Left lung (tissue), 14 donors: ENCODE measurements at places on chromosomes 1 and 21. TPM values are rescaled to one million over a fixed set of nuclear protein-coding genes. Genes with fewer than 3 reads are reported as not detected.

GPX7 gene
- total RNA-seq = 12.6 TPM

DNA sequence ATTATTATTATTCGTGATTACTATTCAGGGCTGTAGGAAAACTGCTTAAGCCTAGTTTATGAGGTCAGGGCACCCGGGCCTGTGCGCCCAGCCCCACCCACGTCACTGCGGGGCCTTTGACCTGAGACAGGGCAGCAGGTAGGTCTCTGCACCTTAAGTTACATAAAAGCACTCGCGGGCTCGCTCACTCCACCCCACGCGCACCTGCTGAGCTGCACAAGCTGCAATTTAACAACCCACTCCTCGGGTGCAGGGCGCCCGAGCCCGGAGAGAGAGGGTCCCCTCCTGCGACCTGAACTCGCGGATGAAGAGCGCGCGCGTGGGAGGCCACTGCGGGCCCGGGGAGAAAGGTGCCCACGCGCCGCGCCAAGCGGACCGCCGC lies 477 bp downstream of the ICMT start:
- no peak for DNase-seq
- H3K4me1 ChIP-seq = peaks cover 15% of the 10 kb centered on the region
- peaks cover 28% of the 10 kb centered on the region for H3K27me3 ChIP-seq
- H3K36me3 ChIP-seq = peaks cover 38% of the 10 kb centered on the region
- H3K27ac ChIP-seq = no peak overlapping the region
- H3K4me3 ChIP-seq = peak overlapping the region; percentile 59

AIRE gene
- total RNA-seq = not detected

ADORA3 gene
- total RNA-seq = 10.8 TPM

- DNase-seq = no peak
- H3K4me3 ChIP-seq = no peak overlapping the region
- H3K36me3 ChIP-seq = no peaks in the 10 kb centered on the region
- H3K4me1 ChIP-seq = no peaks in the 10 kb centered on the region
These were observed 174.0 kb upstream of the KAZN start for GRCh38 chr1:14424325-14425002.

- no peaks in the 10 kb centered on the region for H3K36me3 ChIP-seq
- H3K4me3 ChIP-seq = no peak overlapping the region
- no peak for DNase-seq
- no peaks in the 10 kb centered on the region for H3K4me1 ChIP-seq
- no peak overlapping the region for H3K27ac ChIP-seq
- no peaks in the 10 kb centered on the region for H3K27me3 ChIP-seq
These were observed 14.4 kb downstream of the ADAMTS5 start for GRCh38 chr21:26952374-26953066.

GRCh38 chr21:37204580-37204979 lies 62.6 kb downstream of the VPS26C start:
- H3K36me3 ChIP-seq = peaks cover 41% of the 10 kb centered on the region
- DNase-seq = no peak
- H3K4me3 ChIP-seq = no peak overlapping the region
- H3K4me1 ChIP-seq = peaks cover 12% of the 10 kb centered on the region

DNA sequence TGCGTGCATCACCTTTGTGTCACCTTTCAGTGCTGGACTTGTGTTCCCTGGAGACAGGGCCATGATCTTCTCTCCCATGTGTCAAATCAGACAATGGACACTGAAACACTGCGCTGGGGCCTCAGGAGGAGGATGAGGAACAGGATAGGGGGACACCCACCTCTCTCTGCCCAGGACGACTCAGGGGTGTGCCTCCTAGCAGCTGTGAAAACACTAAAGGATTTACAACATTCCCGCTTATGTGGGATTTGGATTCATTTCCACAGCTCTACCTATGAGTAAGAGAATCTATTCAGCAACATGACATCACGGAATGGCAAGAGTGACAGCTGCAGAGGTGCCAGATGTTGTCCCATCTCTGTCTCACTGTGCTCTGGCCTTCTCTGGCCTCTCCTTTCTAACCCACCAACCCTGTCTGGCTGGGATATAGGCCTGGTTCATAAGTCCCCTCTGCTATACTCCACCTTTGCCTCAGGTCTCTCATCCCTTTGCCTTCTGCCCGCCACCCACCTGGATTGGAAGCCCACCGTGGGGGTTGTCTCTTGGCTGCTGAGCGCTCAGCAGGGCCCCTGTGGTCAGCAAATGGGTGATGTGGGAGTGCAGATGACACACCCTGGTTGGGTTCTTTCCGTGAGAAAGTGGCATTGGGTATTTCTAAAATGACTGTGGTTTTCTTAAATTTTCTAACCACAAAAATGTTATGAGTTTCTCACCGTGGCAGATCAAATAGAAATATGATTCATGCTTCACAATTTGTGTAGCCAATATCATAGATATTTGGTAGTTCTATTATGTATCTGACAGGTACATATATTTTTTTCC lies 47.1 kb upstream of the TLR5 start:
- H3K4me1 ChIP-seq = no peaks in the 10 kb centered on the region
- no peak overlapping the region for H3K4me3 ChIP-seq
- no peak overlapping the region for H3K27ac ChIP-seq
- H3K36me3 ChIP-seq = no peaks in the 10 kb centered on the region
- no peaks in the 10 kb centered on the region for H3K27me3 ChIP-seq

CAMK1G gene
- total RNA-seq = 0.29 TPM

- DNase-seq = no peak
- H3K27ac ChIP-seq = no peak overlapping the region
- H3K27me3 ChIP-seq = peaks cover 100% of the 10 kb centered on the region
- H3K36me3 ChIP-seq = no peaks in the 10 kb centered on the region
These were observed 4.1 kb upstream of the OLIG2 start for GRCh38 chr21:33021667-33022066.

APOBEC4 gene
- total RNA-seq = 0.89 TPM

SLC25A34 gene
- 1.4 TPM for total RNA-seq

- no peak overlapping the region for H3K27ac ChIP-seq
- DNase-seq = no peak
- no peaks in the 10 kb centered on the region for H3K36me3 ChIP-seq
- H3K4me1 ChIP-seq = no peaks in the 10 kb centered on the region
- H3K27me3 ChIP-seq = no peaks in the 10 kb centered on the region
These were observed 195.6 kb upstream of the CAMK1G start for GRCh38 chr1:209387969-209388329.

- no peaks in the 10 kb centered on the region for H3K4me1 ChIP-seq
- H3K4me3 ChIP-seq = no peak overlapping the region
These were observed 92.6 kb downstream of the ADGRL4 start for GRCh38 chr1:78913950-78914349.

C21orf91 gene
- total RNA-seq = 24.1 TPM

GPN2 gene
- 25.1 TPM for total RNA-seq

CNIH3 gene
- total RNA-seq = 2.5 TPM

GBP5 gene
- total RNA-seq = 17.4 TPM

HSD11B1 gene
- 30.7 TPM for total RNA-seq

DNA sequence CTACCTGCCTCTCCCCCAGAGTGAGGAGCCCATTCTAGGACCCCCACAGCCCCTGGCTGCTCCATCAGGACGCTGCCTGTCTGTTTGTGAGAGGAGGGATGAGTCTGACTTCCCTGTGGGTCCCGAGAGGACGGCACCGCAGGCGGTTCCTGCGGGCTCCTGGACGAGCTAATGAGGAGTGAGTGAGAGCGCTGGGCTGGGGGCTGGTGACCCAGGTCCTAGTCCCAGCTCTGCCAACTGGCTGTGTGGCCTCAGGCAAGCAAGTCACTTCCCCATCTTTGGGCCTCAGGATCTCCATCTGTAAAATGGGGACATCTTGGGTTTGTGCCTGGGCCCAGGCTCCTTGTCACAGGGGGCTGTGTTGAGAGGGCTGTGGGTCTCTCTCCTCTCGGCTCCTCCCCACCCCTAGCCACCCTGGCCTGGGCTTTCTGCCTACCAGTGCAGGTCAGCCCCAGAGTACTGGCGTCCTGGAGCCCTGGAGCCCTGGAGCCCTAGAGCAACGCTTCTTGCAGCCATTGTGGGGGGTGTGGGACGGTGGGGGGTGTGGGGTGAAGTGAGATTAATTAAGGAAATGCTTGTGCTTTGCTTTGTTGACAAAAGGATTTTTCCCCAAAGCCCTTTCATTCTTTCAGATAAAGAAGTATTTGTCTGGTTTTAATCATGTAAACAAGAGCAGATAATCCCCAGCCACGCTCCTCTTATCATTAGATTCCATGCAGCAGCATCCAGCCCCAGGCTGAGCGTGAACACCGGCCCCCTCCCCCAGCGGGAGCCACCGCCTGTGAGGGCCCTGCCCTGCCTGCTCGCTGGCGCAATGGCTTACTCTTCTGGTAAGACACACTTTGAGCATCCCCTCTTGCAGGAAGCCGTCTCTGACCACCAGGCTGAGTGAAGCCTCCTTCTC lies 26.8 kb downstream of the SLC1A7 start:
- H3K4me1 ChIP-seq = peaks cover 6% of the 10 kb centered on the region
- H3K36me3 ChIP-seq = no peaks in the 10 kb centered on the region
- H3K4me3 ChIP-seq = no peak overlapping the region
- no peak for DNase-seq
- no peak overlapping the region for H3K27ac ChIP-seq

- no peak overlapping the region for H3K4me3 ChIP-seq
- H3K4me1 ChIP-seq = no peaks in the 10 kb centered on the region
These were observed 480.6 kb downstream of the CAMTA1 start for GRCh38 chr1:7265771-7266371.

GRCh38 chr1:245961137-245961540 lies 545.9 kb downstream of the SMYD3 start:
- H3K27me3 ChIP-seq = no peaks in the 10 kb centered on the region
- H3K4me3 ChIP-seq = no peak overlapping the region
- peaks cover 7% of the 10 kb centered on the region for H3K4me1 ChIP-seq
- no peak overlapping the region for H3K27ac ChIP-seq
- H3K36me3 ChIP-seq = no peaks in the 10 kb centered on the region

DNA sequence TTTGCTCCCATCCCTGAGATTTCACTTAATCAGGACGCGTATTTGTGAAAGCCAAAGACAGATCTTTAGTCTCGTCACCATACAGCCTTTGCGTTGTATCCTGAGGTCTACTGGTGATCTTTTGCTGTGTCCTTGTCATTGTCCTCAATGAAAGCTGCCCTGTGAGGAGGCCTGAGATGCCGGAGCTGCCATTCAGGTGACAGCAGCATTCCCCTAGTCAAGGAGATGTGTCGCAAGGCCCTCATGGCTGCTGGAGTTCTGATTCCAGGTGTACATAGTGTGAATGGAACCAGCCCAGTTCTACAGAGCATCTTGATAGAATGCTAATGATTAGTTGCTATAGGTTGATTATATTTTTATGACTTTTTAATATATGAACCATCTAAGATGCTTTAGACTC lies 24.1 kb downstream of the TTF2 start:
- H3K4me1 ChIP-seq = no peaks in the 10 kb centered on the region
- H3K36me3 ChIP-seq = peaks cover 73% of the 10 kb centered on the region
- H3K27ac ChIP-seq = no peak overlapping the region
- no peaks in the 10 kb centered on the region for H3K27me3 ChIP-seq
- DNase-seq = no peak
- no peak overlapping the region for H3K4me3 ChIP-seq

CRNN gene
- not detected for total RNA-seq

GRCh38 chr1:74693473-74693872 lies 19.9 kb upstream of the ERICH3 start:
- H3K36me3 ChIP-seq = no peaks in the 10 kb centered on the region
- no peak overlapping the region for H3K4me3 ChIP-seq
- H3K27me3 ChIP-seq = no peaks in the 10 kb centered on the region
- H3K27ac ChIP-seq = no peak overlapping the region

- H3K4me1 ChIP-seq = peaks cover 30% of the 10 kb centered on the region
- H3K4me3 ChIP-seq = peak overlapping the region; percentile 83
- DNase-seq = no peak
These were observed 371 bp upstream of the ODF2L start for GRCh38 chr1:86396498-86396890.

SMYD3 gene
- total RNA-seq = 35.1 TPM

ELAPOR1 gene
- 2.4 TPM for total RNA-seq

DNA sequence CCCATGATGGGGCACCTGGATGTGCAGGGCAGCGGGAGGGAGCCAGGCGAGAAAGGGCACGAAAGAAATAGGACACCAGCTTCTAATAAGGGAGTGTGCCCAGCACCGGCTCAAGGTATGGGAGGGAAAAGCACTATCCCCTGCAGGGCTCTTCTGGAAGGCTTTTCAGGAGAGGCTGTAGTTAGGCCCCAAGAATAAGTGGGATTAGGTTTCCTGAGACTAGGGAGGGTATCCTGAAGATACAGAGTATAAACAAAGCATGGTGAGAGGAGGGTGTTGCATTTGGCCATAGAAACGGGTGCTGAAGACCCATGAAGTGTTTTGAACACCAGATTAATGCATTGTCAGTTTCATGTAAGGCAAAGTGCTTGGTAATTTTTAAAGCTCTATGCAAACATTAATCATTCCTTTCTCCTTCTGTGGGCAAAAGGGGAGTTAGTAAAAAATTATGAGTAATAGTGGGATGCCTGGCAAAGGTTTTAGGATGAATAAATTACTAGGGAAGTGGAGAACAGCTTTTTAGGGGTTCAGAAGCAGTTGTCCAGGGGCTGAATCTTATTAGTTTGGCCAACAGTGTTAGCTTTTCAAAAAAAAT lies 74.0 kb downstream of the SYT6 start:
- no peaks in the 10 kb centered on the region for H3K27me3 ChIP-seq
- no peak overlapping the region for H3K27ac ChIP-seq
- no peaks in the 10 kb centered on the region for H3K36me3 ChIP-seq
- no peak overlapping the region for H3K4me3 ChIP-seq
- peaks cover 6% of the 10 kb centered on the region for H3K4me1 ChIP-seq
- DNase-seq = no peak

DNA sequence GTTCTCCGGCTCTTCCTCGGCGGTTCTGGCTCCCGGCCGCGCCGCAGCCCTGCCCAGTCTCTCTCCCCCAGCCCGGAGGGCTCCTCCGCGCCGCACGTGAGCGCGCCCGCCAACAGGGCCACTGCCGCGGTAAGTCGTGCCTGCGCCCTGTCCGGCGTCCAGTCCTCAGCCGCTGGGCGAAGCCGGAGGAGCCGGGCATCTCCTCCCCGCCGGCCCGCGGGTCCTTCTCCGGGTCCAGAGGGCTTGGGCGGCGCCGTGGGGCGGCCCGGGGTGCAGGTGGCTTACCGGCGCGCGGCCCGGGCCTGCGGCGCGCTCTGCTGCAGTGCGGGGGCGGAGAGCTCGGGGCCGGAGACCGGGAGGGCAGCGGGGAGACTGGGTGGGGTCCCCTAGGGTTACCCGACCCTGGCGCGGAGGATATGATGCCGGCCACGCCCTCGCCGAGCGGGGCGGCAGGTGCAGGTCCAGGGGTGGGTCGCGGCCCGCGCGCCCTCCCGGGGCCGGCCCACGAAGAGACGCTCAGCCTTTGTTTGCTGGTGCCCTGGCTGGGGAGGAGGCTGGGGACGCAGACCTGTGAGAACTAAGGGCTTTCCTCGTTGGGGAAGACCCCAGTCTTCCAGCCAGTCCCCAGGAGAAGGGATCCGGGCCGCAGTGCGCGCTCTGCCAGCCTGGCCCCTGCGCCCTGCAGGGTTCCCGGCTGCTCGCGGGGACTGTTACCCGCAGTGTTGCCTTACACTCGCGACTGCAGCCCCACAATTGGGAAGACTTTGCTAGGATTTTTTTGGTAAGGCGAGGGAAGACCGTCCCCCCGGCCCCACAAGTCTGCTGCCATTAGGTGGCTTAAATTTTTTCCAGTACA lies at the start of gene DOP1B:
DOP1B (plus strand) TSS at position 10 of the 856 bp plus-strand sequence. CDS start 7,910 bp downstream, outside the sequence.
- DNase-seq = no peak
- peak within 1 kb of the TSS; percentile 90 for H3K4me3 ChIP-seq
- no peaks in the 10 kb centered on the region for H3K36me3 ChIP-seq
- H3K27me3 ChIP-seq = no peaks in the 10 kb centered on the region
- H3K4me1 ChIP-seq = peaks cover 40% of the 10 kb centered on the region

COL24A1 gene
- 7.0 TPM for total RNA-seq
